H1 (cell line): ENCODE measurements at places on chromosomes 5 and 9. TPM values are rescaled to one million over a fixed set of nuclear protein-coding genes. Genes with fewer than 3 reads are reported as not detected.
A peak's percentile ranks its signal among the peaks of the same experiment; 100 is the strongest.

- H3K36me3 ChIP-seq = no peaks in the 10 kb centered on the region
- no peak overlapping the region for H3K4me3 ChIP-seq
- no peaks in the 10 kb centered on the region for H3K27me3 ChIP-seq
- H3K4me1 ChIP-seq = no peaks in the 10 kb centered on the region
- no peak for DNase-seq
- no peak overlapping the region for H3K27ac ChIP-seq
Observed at GRCh38 chr5:42689391-42689790, 67.2 kb upstream of the CCDC152 start.

DNA sequence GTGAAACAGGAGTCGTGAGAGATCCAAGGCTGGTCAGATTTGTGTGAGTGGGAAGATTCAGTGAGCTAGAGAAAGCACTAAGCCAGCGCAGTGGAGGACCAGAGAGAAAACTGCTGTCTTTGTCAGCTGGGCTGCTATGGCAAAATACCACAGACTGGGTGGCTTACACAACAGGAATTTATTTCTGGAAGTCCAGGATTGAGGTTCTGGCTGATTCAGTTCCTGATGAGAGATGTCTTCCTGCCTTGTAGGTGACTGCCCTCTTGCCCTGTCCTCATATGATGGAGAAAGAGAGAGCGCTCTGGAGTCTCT lies 24.2 kb upstream of the ANKRD33B start:
- no peak overlapping the region for H3K27ac ChIP-seq
- H3K4me1 ChIP-seq = no peaks in the 10 kb centered on the region
- peaks cover 1% of the 10 kb centered on the region; the same call in 1 of the 2 replicates for H3K27me3 ChIP-seq
- no peak for DNase-seq
- no peak overlapping the region for H3K4me3 ChIP-seq
- no peaks in the 10 kb centered on the region for H3K36me3 ChIP-seq

MYOZ3 gene
- total RNA-seq = 19.1 and 19.4 TPM in 2 replicates

ITGA2 gene
- total RNA-seq = 7.2 and 7.7 TPM in 2 replicates

DNA sequence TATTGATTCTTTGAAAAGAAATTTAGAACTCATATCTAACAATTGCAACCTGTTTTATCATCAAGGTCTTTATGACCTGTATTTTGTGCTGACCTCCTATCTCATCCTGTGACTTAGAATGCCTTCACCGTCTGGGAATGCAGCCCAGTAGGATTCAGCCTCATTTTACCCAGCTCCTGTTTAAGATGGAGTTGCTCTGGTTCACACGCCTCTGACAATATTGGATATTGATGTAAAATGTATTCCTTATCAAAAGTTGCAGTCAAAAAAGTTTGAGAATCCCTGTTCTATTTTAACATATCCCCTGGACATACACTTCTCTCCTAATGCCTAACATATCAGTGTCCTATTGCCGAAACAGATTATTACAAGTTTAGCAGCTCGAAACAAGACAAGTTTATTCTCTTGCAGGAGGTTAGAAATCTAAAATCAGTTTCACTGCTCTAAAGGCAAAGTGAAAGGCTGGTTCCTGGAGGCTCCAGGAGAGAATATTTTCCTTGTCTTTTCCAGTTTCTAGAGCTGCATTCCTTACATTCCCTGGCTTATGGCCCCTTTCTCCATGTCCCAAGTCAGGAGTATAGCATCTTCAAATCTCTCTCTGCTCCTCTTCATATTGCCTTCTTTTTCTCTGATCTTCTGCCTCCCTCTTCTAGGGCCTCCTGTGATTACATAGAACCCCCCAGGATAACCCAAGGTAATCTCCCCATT lies 31.5 kb upstream of the LVRN start:
- H3K27me3 ChIP-seq = no peaks in the 10 kb centered on the region
- H3K36me3 ChIP-seq = no peaks in the 10 kb centered on the region
- H3K4me3 ChIP-seq = no peak overlapping the region

NTRK2 gene
- 0.04 and 0.08 TPM in 2 replicates for total RNA-seq

DNA sequence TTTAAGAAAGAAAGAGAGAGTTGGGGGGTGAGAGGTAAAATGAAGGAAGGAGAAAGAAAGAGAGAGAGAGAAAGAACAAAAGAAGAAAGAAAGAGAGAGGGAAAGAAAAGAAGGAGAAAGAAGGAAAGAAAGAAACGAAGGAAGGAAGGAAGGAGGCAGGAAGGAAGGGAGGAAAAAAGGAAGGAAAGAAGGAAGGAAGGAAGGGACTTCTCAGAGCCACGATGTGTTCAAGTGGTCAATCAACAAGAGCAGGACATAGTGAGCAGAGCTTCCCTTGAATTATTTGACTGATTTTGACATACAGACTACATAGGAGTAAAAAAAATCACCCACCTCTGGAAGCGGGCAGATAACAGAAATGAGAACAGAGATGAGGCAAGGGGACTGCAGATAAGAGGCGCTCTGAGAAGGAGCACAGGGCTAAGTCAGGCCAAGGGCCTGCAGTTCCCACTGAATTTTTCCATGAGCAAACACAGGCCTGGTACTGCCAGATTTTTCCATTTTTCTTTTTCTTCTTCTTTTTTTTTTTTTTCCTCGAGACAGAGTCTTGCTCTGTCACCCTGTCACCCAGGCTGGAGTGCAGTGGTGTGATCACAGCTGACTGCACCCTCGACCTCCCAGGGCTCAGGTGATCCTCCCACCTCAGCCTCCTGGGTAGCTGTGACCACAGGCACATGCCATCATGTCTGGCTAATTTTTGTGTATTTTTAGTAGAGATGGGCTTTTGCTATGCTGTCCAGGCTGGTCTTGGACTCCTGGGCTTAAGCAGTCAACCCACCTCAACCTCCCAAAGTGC lies 77.7 kb upstream of the IL17B start:
- H3K27me3 ChIP-seq = no peaks in the 10 kb centered on the region
- H3K36me3 ChIP-seq = no peaks in the 10 kb centered on the region
- H3K4me3 ChIP-seq = no peak overlapping the region

GRCh38 chr9:126424511-126424910 lies 97.9 kb downstream of the MVB12B start:
- no peaks in the 10 kb centered on the region for H3K36me3 ChIP-seq
- H3K4me1 ChIP-seq = peaks cover 16% of the 10 kb centered on the region
- no peak overlapping the region for H3K27ac ChIP-seq
- DNase-seq = no peak
- H3K27me3 ChIP-seq = no peaks in the 10 kb centered on the region
- no peak overlapping the region for H3K4me3 ChIP-seq

DNA sequence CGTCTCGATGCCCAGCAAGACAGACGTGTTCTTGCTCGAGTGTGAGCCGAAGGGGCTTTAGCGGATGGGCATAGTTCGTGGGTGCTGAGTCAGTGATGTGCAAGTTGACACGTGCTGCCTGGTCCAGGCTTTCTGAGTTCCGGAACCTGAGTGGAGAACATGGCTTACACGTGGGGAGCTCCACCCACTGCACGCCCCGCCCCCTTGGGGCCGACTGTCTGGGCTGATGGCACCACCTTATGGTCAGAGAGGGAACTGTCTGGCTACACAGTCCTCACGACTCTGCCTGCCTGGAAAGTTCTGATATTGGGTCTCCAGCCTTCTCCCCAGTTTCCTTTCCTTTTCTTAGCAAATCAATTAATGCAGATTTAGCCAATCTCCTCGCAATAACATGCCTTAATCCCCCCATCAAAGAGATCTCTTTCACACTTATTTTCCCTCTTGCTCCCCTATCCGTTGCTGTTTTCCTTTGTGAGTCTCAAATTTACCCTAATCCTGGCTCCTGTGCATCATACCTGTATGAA lies 3.8 kb upstream of the STC2 start:
- peaks cover 13% of the 10 kb centered on the region for H3K4me1 ChIP-seq
- peak; percentile 96 for DNase-seq
- no peak overlapping the region for H3K27ac ChIP-seq
- H3K27me3 ChIP-seq = peaks cover 6% of the 10 kb centered on the region
- H3K36me3 ChIP-seq = no peaks in the 10 kb centered on the region
- H3K4me3 ChIP-seq = no peak overlapping the region

- no peak for DNase-seq
- H3K4me1 ChIP-seq = peaks cover 2% of the 10 kb centered on the region; the same call in 1 of the 2 replicates
- no peak overlapping the region for H3K4me3 ChIP-seq
- H3K36me3 ChIP-seq = no peaks in the 10 kb centered on the region
- no peaks in the 10 kb centered on the region for H3K27me3 ChIP-seq
Observed at GRCh38 chr9:109604781-109605180, 106.7 kb upstream of the PTPN3 start.

- no peak overlapping the region for H3K4me3 ChIP-seq
- no peak overlapping the region for H3K27ac ChIP-seq
- H3K4me1 ChIP-seq = no peaks in the 10 kb centered on the region
- H3K27me3 ChIP-seq = peaks cover 40% of the 10 kb centered on the region
- H3K36me3 ChIP-seq = no peaks in the 10 kb centered on the region
Observed at GRCh38 chr9:21265421-21266189, 25.8 kb upstream of the IFNA14 start.

BTNL3 gene
- total RNA-seq = not detected in 2 replicates

GLRA1 gene
- total RNA-seq = not detected in 2 replicates

TBCA gene
- 315 and 320 TPM in 2 replicates for total RNA-seq

- H3K4me1 ChIP-seq = peaks cover 16% of the 10 kb centered on the region; the same call in 1 of the 2 replicates
- H3K27me3 ChIP-seq = no peaks in the 10 kb centered on the region
- H3K27ac ChIP-seq = no peak overlapping the region
- H3K36me3 ChIP-seq = peaks cover 15% of the 10 kb centered on the region; the same call in 1 of the 2 replicates
- no peak overlapping the region for H3K4me3 ChIP-seq
Observed at GRCh38 chr9:136525841-136526499, 19.9 kb downstream of the NOTCH1 start.

- H3K27me3 ChIP-seq = peaks cover 6% of the 10 kb centered on the region; the same call in 1 of the 2 replicates
- no peak overlapping the region for H3K4me3 ChIP-seq
- H3K36me3 ChIP-seq = no peaks in the 10 kb centered on the region
- H3K27ac ChIP-seq = no peak overlapping the region
- no peaks in the 10 kb centered on the region for H3K4me1 ChIP-seq
Observed at GRCh38 chr9:137467161-137467581, 8.0 kb upstream of the NSMF start.

- no peaks in the 10 kb centered on the region for H3K27me3 ChIP-seq
- no peak for DNase-seq
- no peaks in the 10 kb centered on the region for H3K4me1 ChIP-seq
- no peak overlapping the region for H3K27ac ChIP-seq
- no peaks in the 10 kb centered on the region for H3K36me3 ChIP-seq
Observed at GRCh38 chr9:7894231-7894630, 94.7 kb upstream of the DMAC1 start.

IQGAP2 gene
- 57.7 and 66.0 TPM in 2 replicates for total RNA-seq

- no peaks in the 10 kb centered on the region for H3K27me3 ChIP-seq
- no peaks in the 10 kb centered on the region; the same call in 1 of the 2 replicates for H3K4me1 ChIP-seq
- no peak overlapping the region for H3K27ac ChIP-seq
- no peak overlapping the region for H3K4me3 ChIP-seq
Observed at GRCh38 chr5:88824892-88825583, 57.9 kb downstream of the MEF2C start.

DNA sequence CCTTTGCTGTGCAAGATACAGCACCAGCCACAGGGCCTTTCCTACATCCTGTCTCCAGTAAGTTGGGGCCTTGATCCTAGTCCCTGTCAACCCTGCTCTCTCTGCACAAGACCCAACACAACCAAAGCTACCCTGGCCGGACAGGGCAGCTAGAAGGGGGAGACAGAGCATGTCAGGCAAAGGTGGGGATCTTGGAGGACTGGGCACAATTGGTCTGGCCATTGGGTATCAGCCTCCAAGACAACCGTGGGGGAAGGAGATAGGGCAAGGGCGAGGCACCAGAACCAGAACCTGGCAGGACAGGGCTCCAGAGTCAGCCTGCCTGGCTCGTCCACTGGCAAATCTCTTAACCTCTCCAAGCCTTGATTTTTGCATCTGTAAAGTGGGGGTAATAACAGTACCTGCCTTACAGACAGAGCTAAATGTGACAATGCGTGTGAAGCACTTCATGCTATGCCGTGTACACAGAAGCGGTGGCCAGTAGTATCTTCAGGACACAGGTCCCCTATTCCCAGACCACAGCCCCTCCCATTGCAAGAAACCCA lies 51.6 kb upstream of the CDKN2AIPNL start:
- H3K27ac ChIP-seq = no peak overlapping the region
- no peaks in the 10 kb centered on the region for H3K36me3 ChIP-seq
- peaks cover 23% of the 10 kb centered on the region for H3K4me1 ChIP-seq
- no peaks in the 10 kb centered on the region for H3K27me3 ChIP-seq
- H3K4me3 ChIP-seq = no peak overlapping the region

FOXI1 gene
- total RNA-seq = not detected in 2 replicates

ZNF346 gene
- total RNA-seq = 19.9 and 20.2 TPM in 2 replicates

DNA sequence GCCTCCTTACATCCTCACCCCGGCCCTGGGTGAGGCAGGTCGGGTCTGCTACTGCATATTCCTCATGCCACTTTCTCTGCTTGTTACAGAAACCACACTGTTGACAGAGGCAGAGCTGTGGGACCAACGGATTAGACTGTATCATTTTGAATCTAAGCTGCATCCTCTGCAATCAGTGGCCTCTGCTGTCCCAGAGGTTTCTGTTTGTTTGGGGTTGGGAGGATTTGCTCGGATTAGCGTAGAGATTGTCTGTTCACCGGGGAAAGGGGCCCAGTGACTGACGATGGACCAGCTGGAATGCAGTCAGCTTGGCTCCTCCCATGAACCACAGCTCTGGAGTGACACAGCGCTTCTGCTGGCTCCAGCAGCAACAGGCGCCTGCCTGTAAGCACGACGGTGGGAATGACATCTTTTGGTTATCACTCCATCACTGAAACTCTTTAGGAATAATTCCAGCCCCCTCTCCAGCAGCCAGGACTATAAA lies 37.3 kb upstream of the ADRA1B start:
- no peak overlapping the region for H3K4me3 ChIP-seq
- H3K27ac ChIP-seq = 0 out of 2 replicates have a peak overlapping the region, but pooled peaks have one; percentile 21
- no peaks in the 10 kb centered on the region for H3K36me3 ChIP-seq
- H3K27me3 ChIP-seq = no peaks in the 10 kb centered on the region
- peaks cover 4% of the 10 kb centered on the region; the same call in 1 of the 2 replicates for H3K4me1 ChIP-seq

DNA sequence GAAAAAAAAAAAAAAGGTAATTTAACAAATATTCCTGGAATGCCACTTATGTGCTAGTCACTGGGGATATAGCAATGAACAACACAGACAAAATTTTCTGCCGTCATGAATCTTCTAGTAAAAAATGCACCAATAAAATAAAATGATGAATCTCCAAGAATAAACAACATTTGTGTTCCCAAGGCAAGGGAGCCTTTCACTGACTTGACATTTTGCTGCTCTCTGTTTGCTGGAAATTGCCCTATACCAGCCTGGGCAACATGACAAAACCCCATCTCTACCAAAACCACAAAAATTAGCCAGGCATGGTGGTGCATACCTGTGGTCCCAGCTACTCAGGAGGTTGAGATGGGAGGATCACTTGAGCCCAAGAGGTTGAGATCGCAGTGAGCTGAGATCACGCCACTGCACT lies 64.5 kb upstream of the ERBIN start:
- DNase-seq = no peak
- H3K27me3 ChIP-seq = no peaks in the 10 kb centered on the region
- no peak overlapping the region for H3K4me3 ChIP-seq
- no peak overlapping the region for H3K27ac ChIP-seq
- H3K4me1 ChIP-seq = no peaks in the 10 kb centered on the region

CAVIN4 gene
- 8.0 and 9.1 TPM in 2 replicates for total RNA-seq

PCDHGA4 gene
- 1.9 and 2.5 TPM in 2 replicates for total RNA-seq

GRCh38 chr5:120545007-120545406 lies 80.9 kb downstream of the PRR16 start:
- DNase-seq = no peak
- no peaks in the 10 kb centered on the region for H3K27me3 ChIP-seq
- no peaks in the 10 kb centered on the region for H3K4me1 ChIP-seq
- no peaks in the 10 kb centered on the region for H3K36me3 ChIP-seq
- no peak overlapping the region for H3K27ac ChIP-seq

- no peaks in the 10 kb centered on the region for H3K4me1 ChIP-seq
- H3K27ac ChIP-seq = no peak overlapping the region
- no peak overlapping the region for H3K4me3 ChIP-seq
- H3K36me3 ChIP-seq = no peaks in the 10 kb centered on the region
- DNase-seq = no peak
Observed at GRCh38 chr5:91245074-91245452, 138.1 kb downstream of the ARRDC3 start.

GRCh38 chr5:151740958-151741373 lies 17.5 kb downstream of the ATOX1 start:
- no peak for DNase-seq
- H3K4me3 ChIP-seq = no peak overlapping the region
- H3K27ac ChIP-seq = no peak overlapping the region
- H3K4me1 ChIP-seq = peaks cover 10% of the 10 kb centered on the region

SLC4A9 gene
- 0.15 and 0.28 TPM in 2 replicates for total RNA-seq

NIM1K gene
- total RNA-seq = not detected in 2 replicates
